ENCODE measurements at places on chromosomes 3 and 15.

- DNase-seq: peak; percentile 75
Observed at GRCh38 chr3:179146911-179147513, 1.1 kb upstream of the PIK3CA start.

GRCh38 chr3:24229468-24230221 lies 265.0 kb downstream of the THRB start:
- no peak for DNase-seq

- no peak for DNase-seq
Observed at GRCh38 chr3:99199021-99199420, 297.5 kb upstream of the DCBLD2 start.

- DNase-seq: no peak
Observed at GRCh38 chr3:172142864-172143451, 103.6 kb downstream of the FNDC3B start.

- DNase-seq: peak; percentile 29
Observed at GRCh38 chr15:66650433-66650832, 51.6 kb upstream of the SMAD6 start.

GRCh38 chr3:50585919-50586762 lies 16.8 kb downstream of the HEMK1 start:
- DNase-seq: no peak

DNA sequence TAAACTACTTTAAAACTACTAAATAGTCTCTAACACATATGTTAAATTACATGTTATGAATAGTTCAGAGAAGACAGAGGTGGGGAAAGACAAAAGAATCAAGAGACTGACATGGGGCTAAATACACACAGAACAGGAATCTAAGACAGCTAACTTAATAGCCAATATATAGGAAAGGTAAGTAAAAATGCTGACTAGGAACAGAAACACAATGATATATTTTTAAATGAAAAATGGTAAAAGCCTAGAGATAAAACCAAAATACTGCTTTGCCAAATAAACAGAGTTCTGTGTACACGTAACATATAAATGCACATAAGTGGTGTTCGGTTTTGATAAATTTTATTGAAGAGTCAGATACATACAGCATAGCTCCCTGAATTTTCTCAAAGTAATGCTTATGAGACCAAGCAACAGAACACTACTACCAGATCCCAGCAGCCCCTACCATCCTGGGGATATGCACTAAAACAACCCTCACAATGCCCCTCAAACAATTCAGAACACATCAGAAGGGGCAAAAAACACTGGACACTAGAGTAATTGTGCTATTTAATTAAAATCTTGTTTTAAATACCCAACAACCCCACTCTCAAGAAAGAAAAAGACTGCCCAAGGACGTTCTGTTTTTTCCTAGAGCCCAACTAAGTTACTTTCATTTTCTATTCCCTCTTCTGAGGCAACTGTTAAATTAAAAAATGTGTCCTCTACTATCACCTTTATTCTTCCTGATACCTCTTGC lies 121.1 kb downstream of the ADAM10 start:
- peak; percentile 20 for DNase-seq

DNA sequence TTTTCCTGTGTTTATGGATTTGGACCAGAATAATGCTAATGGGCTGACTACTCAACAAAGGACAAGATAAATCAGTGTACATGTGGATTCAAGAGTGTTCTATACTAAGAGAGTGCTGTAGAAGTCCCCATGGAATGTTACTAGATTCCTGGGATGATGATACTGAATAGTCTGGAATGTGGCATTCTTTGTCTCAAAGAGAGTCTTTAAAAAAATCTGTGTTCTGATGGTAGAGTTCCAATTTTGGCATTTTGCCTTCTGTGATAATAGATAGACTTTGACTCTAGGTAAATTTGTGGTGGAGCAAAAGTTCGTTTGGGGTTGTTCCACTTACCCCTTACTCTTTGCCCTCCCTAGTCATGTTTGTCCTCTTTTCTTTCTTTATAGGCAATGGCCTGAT lies 43.7 kb downstream of the NMD3 start:
- peak; percentile 91 for DNase-seq

- DNase-seq: peak; percentile 77
Observed at GRCh38 chr3:132660052-132660810, at the start of gene UBA5. UBA5 (plus strand) TSS chr3:132660329; CDS start chr3:132660538, 209 bp downstream.

DNA sequence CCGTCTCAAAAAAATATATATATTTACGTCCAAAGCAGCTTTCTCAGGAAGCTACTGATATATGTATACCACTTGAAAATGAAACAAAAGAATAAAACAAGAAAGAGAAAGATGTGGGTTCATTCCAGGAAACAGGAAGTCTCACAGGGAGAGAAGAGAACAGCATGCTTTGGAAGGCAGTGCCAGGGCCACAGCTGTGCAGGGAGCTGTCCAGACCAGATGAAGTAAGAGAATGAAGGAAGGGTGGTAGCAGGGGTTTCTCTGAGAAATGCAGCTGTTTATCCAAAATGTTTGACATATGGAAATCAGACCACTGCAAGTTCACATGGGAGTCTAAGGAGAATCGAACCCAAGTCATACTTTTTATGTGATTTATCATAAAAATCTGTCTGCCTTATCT lies 8.9 kb upstream of the GPR27 start:
- no peak for DNase-seq

DNA sequence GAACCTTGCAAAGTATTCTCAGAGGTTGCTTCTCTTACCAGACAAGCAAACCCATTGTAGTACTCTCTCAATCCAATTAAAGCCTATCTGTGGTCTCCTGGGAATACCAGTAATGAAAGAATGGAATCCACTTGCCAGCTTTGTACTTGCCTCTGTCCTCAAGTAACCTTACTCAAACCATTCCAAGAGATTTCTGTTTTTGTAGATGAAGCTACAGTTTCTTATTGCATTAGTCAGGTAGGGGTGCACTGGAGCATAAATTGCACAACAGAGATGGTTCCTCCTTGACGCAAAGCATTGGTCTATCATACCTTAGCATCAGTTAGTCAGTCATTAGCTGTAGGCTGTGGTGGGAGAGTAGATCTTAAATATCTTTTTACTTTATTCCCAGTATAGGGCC lies 52.9 kb downstream of the BTLA start:
- DNase-seq: peak; percentile 22

DNA sequence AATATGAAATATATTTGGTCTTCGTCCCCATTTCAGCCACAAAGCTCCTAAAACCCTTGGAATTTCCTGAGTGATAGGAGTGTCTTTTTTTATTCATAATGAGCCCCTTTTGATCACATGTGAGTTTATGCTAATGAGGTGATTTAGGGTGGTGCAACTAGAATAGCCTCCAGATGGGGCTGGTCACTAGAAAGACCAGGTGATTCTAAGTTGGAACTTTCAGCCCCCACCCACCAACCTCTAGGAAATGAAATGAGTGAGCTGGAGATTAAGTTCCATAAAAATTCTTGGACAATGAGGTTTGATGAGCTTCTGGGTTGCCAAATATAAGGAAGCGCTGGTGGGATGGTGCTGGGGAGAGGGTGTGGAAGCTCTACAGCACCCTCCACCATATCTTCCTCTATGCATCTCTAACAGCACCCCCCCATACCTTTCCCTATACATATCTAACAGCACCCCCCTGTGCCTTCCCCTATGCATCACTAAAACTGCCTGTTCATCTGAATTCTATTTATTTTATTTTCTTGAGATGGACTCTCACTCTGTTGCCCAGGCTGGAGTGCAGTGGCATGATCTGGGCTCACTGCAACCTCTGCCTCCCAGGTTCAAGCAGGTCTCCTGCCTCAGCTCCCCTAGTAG lies 2.1 kb upstream of the SMCO1 start:
- no peak for DNase-seq

- no peak for DNase-seq
Observed at GRCh38 chr3:26657348-26657976, 34.9 kb downstream of the LRRC3B start.

DNA sequence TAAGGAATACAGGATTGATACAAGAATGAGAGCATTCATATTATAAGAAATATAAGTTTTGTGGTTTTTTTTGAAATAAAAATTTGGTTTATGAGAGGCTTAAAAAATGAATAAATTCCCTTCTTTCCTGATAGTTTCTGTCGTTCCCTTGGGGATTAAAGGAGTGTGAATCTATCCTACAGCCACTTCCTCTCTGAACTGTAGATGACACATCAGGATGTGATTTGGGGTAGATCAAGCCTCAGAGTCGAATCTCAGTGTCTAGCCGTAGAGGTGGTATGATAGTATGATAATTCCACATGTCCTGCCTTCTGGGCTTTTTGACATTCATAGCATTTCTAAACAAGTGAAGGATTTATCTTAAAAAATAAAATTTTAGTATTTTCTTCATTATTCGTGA lies 343.1 kb downstream of the LPP start:
- DNase-seq: peak; percentile 64

GRCh38 chr3:142947799-142948575 lies 15.5 kb downstream of the PAQR9 start:
- peak; percentile 49 for DNase-seq

GRCh38 chr3:134620476-134621115 lies 30.2 kb downstream of the KY start:
- DNase-seq: no peak

- DNase-seq: no peak
Observed at GRCh38 chr3:195407531-195408409, 35.0 kb downstream of the ACAP2 start.

DNA sequence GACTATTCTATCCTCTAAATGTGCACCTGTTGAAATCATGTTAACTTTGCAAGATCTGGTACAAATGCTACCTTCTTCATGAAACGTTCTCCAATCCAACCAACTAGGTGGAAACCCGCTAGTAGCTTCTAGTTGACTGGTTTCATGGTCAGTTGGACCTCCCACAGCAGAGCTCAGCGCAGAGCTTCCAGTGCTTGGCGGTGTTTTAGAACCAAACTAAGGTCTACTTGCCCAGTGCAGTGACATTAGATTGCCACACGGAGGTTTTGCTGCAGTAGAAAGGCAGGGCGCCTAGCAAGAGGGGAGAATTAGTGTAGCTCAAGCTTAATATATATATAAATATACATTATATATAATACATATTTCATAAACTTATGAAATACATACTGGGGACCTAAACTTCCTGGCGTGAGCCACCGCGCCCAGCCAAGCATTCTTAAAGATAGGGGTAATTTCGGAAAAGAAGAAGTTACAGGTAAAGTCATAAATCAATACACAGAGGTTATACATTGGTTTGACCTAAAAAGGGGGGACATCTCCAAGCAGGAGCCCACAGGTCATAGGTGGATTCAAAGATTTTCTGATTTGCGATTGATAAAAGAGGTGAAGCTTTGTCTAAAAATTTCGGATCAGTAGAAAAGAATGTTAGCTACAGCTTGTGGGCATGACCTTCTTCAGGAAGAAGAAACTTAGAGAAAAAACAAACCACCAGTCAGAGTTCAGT lies 2.1 kb upstream of the OXSR1 start:
- DNase-seq: no peak

DNA sequence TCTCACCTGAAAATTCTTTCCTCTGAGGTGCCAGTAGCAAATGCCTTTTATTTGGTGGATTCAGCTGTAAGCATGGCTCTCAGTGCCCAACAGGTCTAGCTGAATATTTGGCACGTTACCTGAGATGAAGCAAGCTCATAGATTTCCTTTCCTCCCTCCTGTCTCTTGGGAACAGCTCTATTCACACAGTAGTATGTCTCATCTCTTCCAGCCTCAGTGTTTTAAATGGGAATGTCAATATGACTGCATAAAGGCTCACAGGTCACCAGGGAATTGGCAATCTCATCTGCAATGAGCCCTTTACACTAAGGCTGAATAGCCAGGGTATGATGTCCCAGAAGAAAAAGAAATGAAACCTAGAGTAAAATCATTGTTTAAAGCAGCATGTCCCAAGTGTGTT lies 733.5 kb downstream of the NTRK3 start:
- DNase-seq: no peak

DNA sequence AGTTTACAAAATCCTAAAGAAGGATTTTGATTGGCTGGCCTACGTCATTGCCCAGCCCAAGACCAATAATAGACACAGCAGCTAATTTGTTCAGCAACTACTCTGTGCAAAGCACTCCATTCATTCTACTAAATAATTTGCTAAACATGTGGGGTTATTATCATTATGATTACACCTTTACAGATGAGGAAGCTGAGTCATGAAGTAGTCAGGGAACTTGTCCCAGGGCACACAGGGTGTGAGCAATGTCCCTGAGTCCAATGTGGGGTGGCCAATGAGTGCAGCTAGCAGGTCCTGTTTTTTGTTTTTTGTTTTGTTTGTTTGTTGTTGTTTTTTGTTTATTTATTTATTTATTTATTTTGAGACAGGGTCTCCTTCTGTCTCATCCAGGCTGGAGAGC lies 183.6 kb downstream of the ABHD5 start:
- no peak for DNase-seq

DNA sequence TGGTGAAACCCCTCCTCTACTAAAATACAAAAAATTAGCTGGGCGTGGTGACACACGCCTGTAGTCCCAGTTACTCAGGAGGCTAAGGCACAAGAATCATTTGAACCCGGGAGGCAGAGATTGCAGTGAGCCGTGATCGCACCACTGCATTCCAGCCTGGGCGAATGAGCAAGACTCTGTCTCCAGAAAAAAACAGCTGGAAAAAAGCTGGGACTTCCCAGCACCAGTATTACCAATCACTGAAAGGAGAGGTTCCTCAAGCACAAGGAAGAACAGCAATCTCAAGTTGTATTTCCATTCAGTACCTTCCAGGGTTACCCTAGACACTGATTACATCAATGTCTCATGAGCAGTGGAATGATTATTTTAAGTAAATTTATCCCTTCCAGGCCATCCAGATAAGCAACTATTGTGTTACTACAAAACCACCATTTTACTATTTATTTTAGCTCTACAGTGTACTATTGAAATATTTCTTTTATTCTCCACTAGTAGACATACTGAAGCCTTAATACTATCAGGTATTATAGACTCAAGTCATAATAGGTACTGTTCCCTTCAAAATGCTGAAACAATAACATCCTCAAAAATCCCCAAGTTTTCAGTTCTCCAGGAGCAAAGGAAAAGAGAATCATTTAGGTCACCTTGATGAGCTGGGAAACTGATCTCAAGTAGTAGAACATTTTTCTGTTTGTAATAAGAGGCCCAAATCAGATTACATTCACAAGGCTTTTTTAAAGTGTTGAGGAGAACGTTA lies 54.8 kb upstream of the VGLL4 start:
- no peak for DNase-seq

DNA sequence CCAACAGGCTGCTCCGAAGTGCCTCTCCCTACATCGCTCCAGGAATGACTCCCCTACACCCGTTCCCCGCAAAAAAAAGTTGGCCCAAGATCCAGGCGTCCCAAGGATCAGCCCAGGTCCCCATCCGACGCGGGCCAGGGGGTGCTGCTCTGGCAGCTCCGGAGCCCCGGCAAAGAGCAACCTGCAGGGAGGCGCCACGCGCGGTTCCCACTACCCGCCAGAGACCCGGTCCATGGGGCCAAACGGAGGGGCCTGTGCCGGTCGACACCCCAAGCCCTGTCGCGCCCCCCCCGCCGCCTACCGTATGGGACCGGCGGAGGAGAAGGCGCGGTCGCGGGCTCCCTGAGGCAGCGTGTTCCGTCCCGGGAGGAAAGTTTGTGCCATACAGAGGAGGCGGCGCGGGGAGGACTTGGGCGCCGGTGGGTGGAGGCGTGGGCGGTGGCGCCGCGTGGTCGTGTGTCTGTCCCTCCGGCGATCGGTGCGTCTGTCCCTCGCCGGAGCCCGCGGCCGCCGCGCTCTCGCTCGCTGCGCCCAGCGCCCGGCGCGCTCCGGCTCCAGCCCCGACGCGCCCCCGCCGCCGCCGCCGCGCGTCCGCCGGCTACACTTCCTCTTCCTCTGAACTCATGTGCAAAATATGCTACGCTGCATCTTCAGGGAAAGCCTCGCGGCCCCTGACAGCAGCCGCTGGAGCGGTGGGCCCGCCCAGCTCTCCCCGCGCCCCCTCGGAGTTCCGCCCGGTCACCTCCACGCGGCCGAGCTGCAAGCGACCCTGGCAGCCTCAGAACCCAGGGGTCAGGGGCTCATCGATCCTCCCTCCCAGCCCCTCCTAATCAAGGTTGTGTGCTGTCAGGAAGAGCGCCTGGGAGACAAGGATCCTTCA lies at the start of gene RFTN1:
Gene RFTN1, minus strand, starts transcription at position 559 of the 880 bp plus-strand sequence. CDS start 19,830 bp downstream, outside the sequence.
- DNase-seq: peak; percentile 81

Data from EH (cell line).